ENCODE measurements at places on chromosomes 3 and 15. TPM values are rescaled to one million over a fixed set of nuclear protein-coding genes. Genes with fewer than 3 reads are reported as not detected.

DNA sequence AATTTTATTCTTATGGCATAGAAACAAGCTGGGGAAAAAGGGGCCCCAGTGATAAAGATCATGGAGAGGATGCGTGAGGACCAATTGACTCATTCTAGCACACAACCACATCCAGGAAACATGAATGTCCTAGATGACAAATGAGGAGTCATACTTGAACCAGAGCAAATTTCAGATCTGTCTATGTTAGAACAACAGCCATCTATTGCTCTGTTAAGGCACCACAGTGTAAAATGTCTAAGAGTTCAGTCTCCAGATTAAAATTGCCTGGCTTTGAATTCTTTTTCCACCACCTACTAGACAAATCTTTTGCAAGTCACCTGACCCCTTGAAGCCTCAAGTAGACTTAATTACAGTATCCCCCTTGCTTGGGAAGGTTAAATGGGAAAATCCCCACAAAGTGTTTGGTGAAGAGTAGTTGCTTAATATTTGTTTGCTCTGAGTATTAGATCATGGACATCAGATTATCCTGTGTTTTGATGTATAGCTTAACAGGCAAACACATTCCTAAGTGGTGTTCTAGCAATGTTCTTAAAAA, 258.7 kb upstream of the TGFBR2 start:
- DNase-seq, result peak; percentile 83

- DNase-seq, result no peak
Measured at GRCh38 chr3:23446301-23446700, 243.2 kb downstream of the UBE2E2 start.

DNA sequence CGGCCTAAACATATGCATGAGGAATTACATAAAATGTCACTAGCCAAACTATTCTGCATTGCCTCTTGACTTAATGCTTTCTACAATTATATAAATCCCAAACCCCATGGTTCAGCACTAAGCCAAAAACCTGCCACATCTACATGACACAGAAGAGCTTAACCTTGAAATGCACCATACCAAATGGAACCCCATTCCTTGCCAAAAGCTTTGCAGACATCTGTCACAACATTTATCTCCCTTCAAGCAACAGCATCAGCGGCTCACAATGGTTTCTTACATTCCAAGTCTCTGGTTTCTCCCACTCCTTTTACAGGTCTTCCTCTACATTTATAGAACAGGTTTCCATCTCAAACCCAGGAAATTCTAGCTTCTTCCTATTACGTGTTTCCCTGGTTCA, 58.4 kb upstream of the GYG1 start:
- no peak for DNase-seq

GRCh38 chr15:68442041-68442440, 10.1 kb upstream of the ITGA11 start:
- DNase-seq, result no peak

GRCh38 chr3:155024006-155024638, 56.0 kb upstream of the MME start:
- no peak for DNase-seq

- DNase-seq, result no peak
Measured at GRCh38 chr15:48774484-48774883, 36.4 kb downstream of the CEP152 start.

GRCh38 chr15:92582206-92582605, 73.4 kb downstream of the FAM174B start:
- DNase-seq, result no peak

DNA sequence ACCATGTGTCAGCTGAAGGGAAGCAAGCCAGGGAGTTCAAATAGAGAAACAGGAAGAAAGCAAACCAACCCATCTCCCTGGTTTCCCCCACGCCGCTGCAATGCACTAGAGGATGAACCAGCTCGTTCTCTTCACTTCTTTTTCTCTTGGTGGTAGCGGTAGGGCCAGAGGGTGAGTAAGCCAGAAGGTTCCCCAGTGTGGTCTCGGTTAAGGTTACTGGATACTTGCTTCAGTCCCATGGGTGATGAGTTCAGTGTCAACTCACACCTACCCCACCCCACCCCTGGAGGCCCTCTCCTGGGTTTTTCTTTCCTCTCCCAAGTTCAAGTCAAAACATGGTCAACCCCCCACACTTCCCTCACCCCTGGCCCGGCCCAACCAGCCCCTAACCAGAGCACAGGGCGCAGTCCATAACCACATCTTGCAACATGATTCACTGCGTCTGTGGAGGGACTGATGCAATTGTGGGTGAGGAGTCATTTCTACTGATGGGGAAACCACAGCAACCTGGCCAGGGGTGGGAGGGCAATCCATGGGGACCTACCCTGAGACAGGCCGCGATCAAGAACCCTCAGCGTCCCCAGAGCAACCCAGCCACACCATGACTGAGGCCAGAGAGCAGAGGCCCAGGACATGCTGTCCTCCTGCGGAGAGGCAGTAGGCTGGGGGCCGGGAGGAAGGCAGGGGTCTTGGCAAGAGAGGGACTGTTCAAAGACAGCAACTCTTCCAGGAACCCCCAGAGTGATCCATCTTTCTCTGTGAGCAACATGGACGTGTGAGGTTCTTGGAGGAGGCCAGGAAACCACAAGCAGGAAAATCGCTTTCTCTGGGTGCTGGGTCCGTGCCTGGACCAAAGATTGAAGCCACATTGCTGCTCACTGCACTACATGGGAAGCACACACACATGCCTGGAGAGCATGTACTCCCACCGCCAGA, 276.6 kb downstream of the UACA start:
- DNase-seq, result peak; percentile 97

GRCh38 chr15:44545913-44546802, 9.2 kb downstream of the EIF3J start:
- DNase-seq, result no peak

GRCh38 chr3:181941250-181941649, 229.5 kb downstream of the SOX2 start:
- no peak for DNase-seq

GRCh38 chr3:116300226-116300625, 145.1 kb downstream of the LSAMP start:
- no peak for DNase-seq

DNA sequence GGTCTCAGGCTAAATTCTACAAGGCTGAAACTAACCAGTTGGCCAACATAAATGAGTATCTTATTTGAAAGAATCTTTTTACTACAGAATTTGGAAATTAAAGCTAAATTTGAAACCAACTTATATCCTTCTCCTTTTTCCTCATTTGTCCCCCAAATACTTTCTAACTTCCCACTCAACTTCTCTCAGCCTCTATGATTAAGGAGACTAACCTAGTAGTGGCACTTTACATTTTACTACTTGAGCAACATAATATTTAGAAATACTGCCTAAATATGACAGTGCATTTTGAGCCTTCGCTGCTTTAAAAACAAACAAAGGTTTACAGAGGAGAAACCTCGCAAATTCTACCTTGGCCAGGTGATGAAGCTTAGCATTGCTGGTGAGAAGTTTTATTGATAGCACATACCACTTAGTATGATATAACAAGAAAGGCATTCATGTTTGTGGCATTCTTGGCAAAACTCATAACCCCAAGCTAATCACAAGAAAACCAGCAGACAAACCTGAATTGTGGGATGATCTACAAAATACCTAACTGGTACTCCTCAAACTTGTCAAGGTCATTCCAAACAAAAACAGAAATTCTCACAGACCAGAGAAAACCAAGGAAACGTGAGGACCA, 432.1 kb upstream of the CFAP20DC start:
- DNase-seq, result no peak

- no peak for DNase-seq
Measured at GRCh38 chr3:177551431-177551836, 354.2 kb upstream of the TBL1XR1 start.

DNA sequence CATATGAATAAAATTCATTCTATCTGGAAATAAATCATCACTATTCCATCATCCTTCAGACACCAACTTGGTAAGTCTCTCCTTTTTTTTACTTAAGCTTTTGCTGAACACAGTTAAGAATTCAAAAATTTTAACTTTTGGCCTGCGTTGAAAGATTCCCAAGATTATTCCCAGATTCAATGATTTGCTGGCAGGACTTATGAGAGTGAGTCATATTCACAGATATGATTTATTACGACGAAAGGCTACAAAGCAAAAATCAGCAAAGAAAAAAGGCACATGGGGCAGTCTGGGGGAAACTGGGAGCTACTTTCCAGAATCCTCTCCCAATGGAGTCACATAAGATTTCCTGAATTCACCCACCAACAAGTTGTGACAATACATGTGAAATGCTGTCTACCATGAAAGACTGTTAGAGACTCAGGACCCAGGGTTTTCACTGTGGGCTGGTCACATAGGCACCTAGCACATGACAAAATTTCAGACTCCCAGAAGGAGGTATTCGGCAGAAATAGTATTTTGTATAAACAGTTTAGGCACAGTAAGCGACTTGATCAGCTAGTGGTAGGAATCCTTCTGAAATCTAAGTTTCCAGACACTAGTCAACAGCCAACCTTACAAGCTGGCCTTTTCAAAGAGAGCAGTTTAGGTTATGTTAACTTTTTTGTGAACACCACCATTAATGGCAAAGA, 82.1 kb downstream of the DLG1 start:
- no peak for DNase-seq

DNA sequence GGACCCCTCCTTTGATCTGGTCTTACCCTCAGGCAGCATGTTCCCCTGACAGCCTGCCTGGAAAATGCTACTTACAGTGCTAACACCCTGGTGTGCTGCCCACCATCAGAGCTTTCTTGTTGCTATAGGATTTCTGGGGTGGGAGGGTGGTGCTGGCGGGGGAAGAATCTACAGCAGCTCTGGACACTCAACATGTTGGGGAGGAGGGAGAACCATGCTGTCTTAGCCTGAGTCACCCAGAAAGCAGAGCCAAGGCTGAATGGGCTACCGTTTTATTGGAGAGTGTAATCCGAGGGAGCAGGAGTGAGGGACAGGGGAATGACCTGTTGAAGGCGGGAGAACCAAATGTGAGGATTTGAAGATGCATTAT, 45.6 kb downstream of the MFSD1 start:
- no peak for DNase-seq

- DNase-seq, result no peak
Measured at GRCh38 chr15:70451821-70452653, 311.3 kb downstream of the UACA start.

DNA sequence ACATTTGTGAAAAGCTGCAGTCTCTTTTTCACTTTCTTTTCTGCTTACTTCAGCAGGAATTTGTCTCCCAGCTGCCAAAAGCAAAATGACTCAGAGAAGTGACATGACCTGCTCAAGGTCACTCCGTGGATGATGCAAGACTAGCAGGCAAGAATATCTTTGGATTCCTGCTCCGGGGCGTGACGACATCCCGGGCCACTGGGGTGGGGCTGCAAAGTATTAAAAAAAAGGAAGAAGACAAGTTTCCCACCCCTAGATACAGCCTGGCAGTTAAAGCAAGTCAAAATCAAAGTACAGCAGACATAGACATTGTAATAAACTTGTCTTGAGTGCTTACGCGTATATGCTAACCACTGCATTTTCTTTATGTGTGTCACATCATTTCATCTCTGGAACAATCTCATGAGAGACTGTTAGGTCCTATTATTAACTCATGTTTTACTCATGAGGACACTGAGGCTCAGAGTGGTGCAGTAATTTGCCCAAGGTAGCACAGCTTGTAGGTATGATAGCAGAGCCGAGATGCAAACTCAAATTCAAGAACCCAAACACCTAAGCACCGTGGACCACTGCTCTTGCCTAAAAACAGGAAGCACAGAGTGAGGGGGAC, 485.2 kb upstream of the PROK2 start:
- DNase-seq, result peak; percentile 64

- DNase-seq, result no peak
Measured at GRCh38 chr3:151133175-151133574, 47.7 kb downstream of the MED12L start.

DNA sequence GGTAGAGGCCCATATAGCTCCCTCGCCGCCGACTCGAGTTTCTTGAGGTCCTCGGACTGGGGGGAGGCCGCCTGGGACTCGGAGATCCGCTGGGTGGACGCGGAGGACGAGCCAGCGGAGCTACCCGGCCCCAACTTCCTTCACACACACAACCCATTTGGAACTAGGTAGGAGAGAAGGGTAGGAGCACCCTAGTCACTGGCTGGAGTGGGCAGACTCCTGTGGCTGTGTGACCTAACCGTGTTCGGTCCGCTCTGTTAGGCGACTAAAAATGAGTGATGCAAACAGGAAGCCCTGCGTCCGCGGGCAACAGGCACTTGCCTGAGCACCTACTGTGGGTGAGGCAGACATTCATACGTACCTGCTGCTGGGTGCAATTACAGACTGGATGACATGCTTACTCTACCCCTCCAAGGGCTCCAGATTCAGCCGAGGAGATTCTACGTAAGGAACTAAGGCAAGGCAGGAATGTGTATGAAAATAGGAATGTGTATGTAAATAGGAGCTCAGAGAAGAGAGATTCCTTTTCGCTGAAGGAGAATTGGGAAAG, 4.6 kb upstream of the SIN3A start:
- DNase-seq, result peak; percentile 58

DNA sequence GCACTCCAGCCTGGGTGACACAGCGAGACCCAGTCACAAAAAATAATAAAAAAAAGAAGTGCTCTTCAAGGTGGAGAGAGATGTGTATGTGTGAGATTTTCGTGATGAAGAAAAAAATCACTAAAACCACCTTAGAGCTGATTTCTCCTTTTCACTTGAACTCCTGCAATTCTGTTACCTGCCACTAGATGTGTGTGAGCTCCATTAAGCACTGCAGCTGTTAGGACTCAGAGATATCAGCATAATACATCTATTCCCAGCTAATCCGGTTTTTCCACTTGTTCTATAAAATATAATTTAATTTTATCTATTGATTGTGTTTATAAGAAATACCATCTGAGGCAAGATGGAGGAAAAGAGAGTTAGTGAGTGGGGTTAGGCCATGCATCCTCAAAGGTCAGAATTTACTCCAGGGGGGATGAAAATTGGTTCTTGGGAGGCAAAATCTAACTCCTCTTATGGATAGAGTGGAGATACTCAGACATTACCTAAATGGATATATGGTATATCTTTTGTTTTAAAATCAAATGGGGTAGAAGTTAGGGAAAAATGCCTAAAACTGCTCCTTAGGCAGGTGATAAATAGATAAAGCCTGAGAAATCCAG, 152.7 kb downstream of the IL20RB start:
- peak; percentile 17 for DNase-seq

GRCh38 chr3:74263031-74263430, 351.4 kb downstream of the CNTN3 start:
- no peak for DNase-seq

GRCh38 chr15:68274201-68274848, 3.2 kb upstream of the FEM1B start:
- no peak for DNase-seq

- DNase-seq, result no peak
Measured at GRCh38 chr3:187207624-187208023, 10.3 kb downstream of the RTP1 start.

The CCR1 gene
- total RNA-seq, result not detected

The NLGN1 gene
- total RNA-seq, result 6.0 TPM

The PLA2G4F gene
- total RNA-seq, result not detected

The ECE2 gene
- not detected for total RNA-seq

The GNAT1 gene
- total RNA-seq, result not detected

The IL17RB gene
- 3.1 TPM for total RNA-seq

The GLDN gene
- not detected for total RNA-seq

The C3orf20 gene
- not detected for total RNA-seq

The PLIN1 gene
- 0.29 TPM for total RNA-seq

The ROPN1 gene
- not detected for total RNA-seq

The DYNC1LI1 gene
- 76.7 TPM for total RNA-seq
